ENCODE measurements at places on chromosomes 11 and 22.

DNA sequence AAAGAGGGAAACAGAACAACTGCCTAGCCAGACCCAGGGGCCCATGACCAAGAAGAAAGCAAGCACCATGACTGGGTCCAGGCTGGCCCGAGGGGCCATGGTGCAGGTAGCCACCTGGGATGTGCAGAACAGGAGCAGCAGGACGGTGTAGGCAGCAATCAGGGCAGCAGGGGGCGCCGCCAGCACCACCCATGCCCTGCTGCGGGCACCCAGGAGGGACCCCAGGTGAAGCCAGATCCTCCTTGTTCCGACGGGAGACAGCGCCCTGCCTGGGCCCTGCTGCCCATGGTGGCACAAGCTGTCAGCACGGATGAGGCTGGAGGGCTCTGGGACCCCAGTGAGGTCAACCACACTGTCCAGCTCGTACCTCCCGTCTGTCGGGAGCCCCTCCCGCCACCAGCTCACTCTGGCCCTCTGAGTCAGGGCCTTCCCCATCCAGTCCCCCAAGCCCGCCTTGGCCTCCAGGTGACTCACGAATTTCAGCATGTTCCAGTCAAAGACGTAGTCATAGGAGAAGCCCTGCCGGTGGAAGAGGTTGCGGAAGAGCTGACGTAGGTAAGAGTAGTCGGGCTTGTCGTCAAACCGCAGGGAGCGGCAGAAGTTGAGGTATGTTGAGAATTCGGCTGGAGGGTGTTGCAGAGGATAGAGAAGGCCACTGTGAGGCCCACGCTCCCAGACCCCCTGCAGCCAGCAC lies 18.8 kb downstream of the CSNK1E start:
- DNase-seq: no peak

GRCh38 chr11:66539870-66540213 lies 6.0 kb downstream of the ZDHHC24 start:
- DNase-seq: no peak

DNA sequence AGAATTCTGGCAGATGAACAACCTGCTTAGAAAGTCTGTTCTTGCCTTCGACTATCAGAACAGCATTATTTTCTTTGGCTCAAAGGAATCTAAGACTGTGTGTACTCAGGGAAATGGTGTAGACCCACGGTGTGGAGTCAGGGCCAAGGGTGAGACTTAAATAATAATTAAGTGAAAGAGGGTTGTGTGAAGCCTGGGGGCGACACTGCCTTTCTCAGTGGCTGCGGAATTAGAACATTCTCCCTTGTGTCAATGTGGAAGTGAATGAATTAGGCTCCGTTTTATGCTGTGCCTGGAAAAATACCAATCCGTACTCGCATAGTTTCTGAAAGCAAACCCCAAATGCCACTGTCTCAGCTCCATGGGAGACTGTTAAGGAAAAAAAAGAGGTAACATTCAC lies 50.7 kb downstream of the NAV2 start:
- DNase-seq: no peak

DNA sequence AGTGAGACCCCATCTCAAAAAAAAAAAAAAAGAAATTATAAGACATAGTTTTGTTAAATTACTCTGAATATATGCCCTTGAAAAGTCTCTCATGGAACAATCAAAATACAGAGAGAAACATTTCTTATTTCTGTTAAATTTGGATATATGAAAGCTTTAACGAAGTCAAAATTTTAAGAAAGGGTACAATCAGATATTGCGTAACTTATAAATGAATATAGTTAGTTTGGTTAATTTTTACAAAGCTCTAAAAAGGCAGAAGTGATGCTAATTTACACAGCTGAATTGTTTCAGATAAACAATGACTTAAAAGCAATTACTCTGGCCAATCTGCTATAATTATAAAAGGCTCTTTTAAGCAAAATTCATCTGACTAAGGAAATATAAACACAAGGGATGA lies 611.6 kb upstream of the CCDC179 start:
- DNase-seq: no peak

GRCh38 chr11:120998581-120998980 lies 25.3 kb upstream of the TBCEL start:
- no peak for DNase-seq

- DNase-seq: no peak
Observed at GRCh38 chr11:116837231-116838091, at the start of gene APOA1. APOA1 (minus strand) TSS chr11:116837622; CDS start chr11:116837387, 235 bp downstream.

GRCh38 chr22:50498322-50498890 lies 9.1 kb downstream of the LMF2 start:
- peak; percentile 49 for DNase-seq
